ENCODE measurements at places on chromosomes 12 and 14.

GRCh38 chr12:51437431-51437830, 12.8 kb downstream of the SLC4A8 start:
- H3K27me3 ChIP-seq: peaks cover 27% of the 10 kb centered on the region
- H3K4me3 ChIP-seq: no peak overlapping the region
- no peaks in the 10 kb centered on the region for H3K36me3 ChIP-seq
- no peak overlapping the region for H3K27ac ChIP-seq

DNA sequence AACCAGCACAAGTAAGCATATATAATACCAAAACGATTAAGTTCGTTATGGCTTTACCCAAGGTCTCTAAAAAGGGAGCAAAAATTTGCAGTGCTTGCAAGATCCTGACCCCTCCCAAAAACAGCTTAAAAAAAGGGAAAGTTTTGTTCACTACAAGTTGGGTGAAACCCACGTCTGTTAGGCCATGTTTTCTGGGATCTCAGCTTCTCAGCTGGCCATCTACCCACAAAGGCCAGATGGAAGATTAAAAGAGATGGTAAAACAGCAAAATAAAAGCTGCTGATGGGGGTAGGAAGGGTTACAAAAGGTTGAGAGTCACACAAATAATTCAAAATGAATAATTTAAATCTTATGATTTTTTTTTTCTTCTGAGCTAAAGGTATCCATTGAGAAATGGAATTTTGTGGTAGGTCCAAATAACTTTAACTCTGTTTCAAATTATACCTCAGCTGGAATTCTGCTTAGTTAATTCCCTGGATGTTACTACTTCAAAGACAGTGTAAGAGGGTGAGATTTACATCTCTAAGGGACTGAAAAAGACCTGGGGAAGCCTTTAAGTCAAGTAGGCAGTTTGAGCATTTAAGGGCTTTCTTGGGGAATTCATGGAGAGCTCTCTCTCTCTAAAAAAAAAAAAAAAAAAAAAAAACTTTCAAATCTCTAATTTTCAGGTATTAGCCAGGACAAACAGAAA, 185.6 kb upstream of the NAV3 start:
- no peaks in the 10 kb centered on the region for H3K27me3 ChIP-seq
- no peaks in the 10 kb centered on the region for H3K36me3 ChIP-seq
- H3K27ac ChIP-seq: no peak overlapping the region
- no peak overlapping the region for H3K4me3 ChIP-seq

- no peaks in the 10 kb centered on the region for H3K4me1 ChIP-seq
- H3K36me3 ChIP-seq: peaks cover 8% of the 10 kb centered on the region
- no peak overlapping the region for H3K27ac ChIP-seq
- H3K4me3 ChIP-seq: no peak overlapping the region
Observed at GRCh38 chr12:32574585-32574984, 104.5 kb upstream of the DNM1L start.

- peaks cover 4% of the 10 kb centered on the region for H3K4me1 ChIP-seq
- H3K36me3 ChIP-seq: no peaks in the 10 kb centered on the region
- no peak overlapping the region for H3K4me3 ChIP-seq
- H3K27ac ChIP-seq: no peak overlapping the region
- no peak for DNase-seq
Observed at GRCh38 chr14:50871228-50871627, 625 bp upstream of the ABHD12B start.

DNA sequence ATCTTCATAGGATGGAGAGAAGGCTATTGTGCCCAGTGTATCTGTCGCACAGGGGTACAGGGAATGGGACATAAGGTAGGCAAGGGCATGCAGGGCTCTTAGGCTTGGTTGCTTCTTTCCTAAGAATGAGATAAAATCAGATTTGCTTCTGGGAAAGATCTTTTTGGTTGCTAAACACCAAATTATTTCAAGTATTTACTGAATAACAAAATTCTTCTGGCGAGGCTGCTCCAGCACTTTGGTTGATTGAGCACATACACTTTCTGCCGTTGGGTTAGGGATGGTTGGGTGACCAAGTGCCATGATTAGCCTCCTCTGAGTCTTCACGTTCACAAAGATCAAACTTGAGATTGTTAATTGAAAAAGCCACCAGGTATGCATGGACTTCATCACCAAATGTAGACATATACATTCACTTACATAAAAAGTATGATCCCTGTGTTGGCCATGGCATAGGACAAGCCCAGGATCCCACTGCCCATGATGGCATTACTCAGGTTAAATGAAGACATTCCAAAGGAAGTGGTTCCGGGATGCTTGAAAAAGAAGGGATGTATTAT, 38.2 kb downstream of the SLC38A4 start:
- no peaks in the 10 kb centered on the region for H3K27me3 ChIP-seq
- no peak overlapping the region for H3K4me3 ChIP-seq
- DNase-seq: no peak
- H3K36me3 ChIP-seq: no peaks in the 10 kb centered on the region
- H3K27ac ChIP-seq: no peak overlapping the region
- H3K4me1 ChIP-seq: peaks cover 6% of the 10 kb centered on the region

GRCh38 chr12:9404031-9404430, 195.8 kb upstream of the PZP start:
- no peaks in the 10 kb centered on the region for H3K4me1 ChIP-seq
- no peaks in the 10 kb centered on the region for H3K27me3 ChIP-seq
- H3K4me3 ChIP-seq: no peak overlapping the region
- no peak overlapping the region for H3K27ac ChIP-seq
- no peak for DNase-seq

DNA sequence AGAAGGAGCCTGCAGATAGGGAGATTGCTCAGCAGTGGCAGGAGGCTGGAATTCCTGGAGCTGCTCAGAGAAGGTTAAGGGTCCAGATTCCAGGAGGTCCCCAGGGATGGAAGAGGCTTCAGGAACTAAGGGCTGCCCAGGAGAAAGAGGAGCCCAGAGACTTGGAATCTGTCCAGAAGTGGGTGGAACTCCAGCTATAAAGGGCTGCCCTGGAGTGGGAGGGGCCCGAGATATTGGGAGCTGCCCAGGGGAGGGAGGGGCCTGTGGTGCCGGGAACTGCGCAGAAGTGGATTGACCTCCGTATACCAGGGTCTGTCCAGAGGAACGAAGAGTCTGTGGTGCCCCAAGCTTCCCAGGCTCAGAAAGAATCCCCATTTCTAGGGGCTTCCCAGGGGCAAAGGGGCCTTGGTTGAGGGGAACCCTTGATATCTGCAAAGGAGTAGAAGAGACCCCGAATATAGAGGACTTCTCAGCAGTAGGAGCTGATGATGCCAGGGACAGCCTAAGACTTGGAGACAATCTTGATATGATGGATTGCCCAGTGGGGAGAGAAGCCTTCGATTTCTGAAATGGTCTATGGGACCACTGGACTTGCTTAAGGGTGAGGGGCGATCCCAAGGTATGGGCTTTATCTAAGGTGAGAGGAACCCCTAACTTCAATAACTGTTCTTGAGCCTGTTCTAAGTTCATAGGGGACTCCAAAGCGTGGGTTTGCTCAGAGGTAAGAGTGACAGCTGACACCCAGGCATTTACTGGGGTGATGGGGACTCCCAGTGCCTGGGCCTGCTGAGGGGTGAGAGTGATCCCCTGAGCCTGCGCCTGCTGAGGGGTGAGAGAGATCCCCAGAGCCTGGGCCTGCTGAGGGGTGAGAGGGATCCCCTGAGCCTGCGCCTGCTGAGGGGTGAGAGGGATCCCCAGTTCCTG, 45.0 kb downstream of the FAM186A start:
- H3K27ac ChIP-seq: no peak overlapping the region
- no peaks in the 10 kb centered on the region for H3K27me3 ChIP-seq
- no peak overlapping the region for H3K4me3 ChIP-seq

GRCh38 chr14:92407410-92407809, 84.4 kb downstream of the SLC24A4 start:
- no peak overlapping the region for H3K27ac ChIP-seq
- H3K36me3 ChIP-seq: no peaks in the 10 kb centered on the region
- no peak for DNase-seq
- H3K4me3 ChIP-seq: no peak overlapping the region
- H3K4me1 ChIP-seq: no peaks in the 10 kb centered on the region

- H3K27ac ChIP-seq: no peak overlapping the region
- no peaks in the 10 kb centered on the region for H3K36me3 ChIP-seq
- H3K27me3 ChIP-seq: peaks cover 85% of the 10 kb centered on the region
- peaks cover 12% of the 10 kb centered on the region for H3K4me1 ChIP-seq
- peak overlapping the region; percentile 69 for H3K4me3 ChIP-seq
- no peak for DNase-seq
Observed at GRCh38 chr12:4809013-4809448, 88.8 kb downstream of the GALNT8 start.

Data from mesenchymal stem cell (in vitro differentiated cells and primary cell).